Right ventricle myocardium inferior (tissue), 1 donor: ENCODE measurements at places on chromosomes 3 and 15.

DNA sequence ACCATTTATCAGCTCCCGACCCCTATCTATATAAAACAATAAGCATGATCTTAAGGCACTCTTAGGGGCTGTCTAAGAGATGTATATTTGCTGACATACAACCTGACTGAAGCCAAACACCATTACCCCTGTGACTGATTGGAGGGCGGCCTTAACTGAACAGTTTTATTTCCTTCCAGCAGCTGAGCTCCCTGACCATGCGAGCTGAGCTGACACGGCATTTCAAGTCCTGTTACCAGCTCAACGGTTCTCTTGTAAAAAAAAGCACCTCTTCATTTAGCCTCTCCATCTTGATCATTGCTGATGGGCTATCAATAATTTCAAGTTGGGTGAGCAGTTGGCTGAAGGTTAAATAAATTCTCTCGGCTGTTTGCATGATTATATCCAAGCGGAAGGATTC is 33.4 kb upstream of the BNIP2 start:
- DNase-seq: no peak

GRCh38 chr3:161423911-161424522 is 52.7 kb upstream of the SPTSSB start:
- DNase-seq: no peak

GRCh38 chr15:64690578-64691296 is 84.7 kb downstream of the RBPMS2 start:
- no peak for DNase-seq

- no peak for DNase-seq
These were observed 175.6 kb downstream of the RORA start for GRCh38 chr15:61053401-61053965.

- no peak for DNase-seq
These were observed 477.1 kb downstream of the NSUN3 start for GRCh38 chr3:94539937-94540336.

GRCh38 chr3:175422744-175423143 is 563.6 kb downstream of the NAALADL2 start:
- DNase-seq: no peak
